Activated naive CD8-positive, alpha-beta T cell treated with anti-CD3 and anti-CD28 coated beads, Interleukin-2, amount 10 ng/mL, durations not matched to agents 7 days and 5 days (primary cell): ENCODE measurements at places on chromosomes 2 and 18.

- no peak for DNase-seq
Measured at GRCh38 chr2:22520369-22521288, 864.4 kb upstream of the KLHL29 start.

- DNase-seq = no peak
Measured at GRCh38 chr2:241020201-241020600, 21.8 kb downstream of the SNED1 start.

DNA sequence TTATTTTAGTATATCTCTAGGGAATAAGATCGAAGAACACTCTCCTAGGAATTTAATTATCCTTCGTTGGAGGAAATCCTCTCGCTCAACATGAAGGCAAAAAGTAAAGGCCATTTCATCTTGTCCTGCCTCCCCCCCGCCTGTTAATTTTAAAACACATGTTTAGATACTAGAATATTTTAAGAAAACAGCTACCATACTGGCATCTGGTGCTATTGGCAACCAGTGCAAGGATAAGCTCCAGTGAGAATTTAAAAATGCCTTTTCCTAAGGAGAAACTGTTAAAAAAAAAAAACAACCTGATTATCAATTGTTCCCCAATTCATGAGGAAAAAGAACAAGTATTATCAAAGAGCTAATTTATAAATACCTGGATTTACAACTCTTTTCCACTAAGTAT lies 864.7 kb downstream of the NRXN1 start:
- no peak for DNase-seq

DNA sequence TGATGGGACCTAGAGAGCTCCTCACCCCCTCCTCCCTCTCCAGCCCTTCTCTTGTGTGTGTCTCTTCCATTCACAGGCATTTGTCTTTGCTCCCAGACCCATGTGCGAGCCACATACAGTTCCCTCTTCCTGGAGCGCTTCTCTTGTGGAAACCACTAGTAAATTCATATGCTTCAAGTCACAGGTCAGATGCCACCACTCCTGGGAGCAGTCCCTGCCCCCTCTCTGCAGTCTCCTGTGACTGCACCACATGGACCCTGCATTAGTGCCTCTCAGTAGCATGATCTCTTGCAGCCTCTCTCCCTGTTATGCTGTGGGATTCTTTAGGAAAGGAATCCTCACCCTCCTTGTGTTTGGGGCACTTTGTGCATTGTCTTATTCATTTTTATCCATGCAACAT lies 96.5 kb upstream of the NFATC1 start:
- no peak for DNase-seq

- DNase-seq = no peak
Measured at GRCh38 chr2:68379184-68379708, 14.2 kb downstream of the PLEK start.

GRCh38 chr2:241788135-241788534 lies 11.5 kb downstream of the GAL3ST2 start:
- DNase-seq = no peak

DNA sequence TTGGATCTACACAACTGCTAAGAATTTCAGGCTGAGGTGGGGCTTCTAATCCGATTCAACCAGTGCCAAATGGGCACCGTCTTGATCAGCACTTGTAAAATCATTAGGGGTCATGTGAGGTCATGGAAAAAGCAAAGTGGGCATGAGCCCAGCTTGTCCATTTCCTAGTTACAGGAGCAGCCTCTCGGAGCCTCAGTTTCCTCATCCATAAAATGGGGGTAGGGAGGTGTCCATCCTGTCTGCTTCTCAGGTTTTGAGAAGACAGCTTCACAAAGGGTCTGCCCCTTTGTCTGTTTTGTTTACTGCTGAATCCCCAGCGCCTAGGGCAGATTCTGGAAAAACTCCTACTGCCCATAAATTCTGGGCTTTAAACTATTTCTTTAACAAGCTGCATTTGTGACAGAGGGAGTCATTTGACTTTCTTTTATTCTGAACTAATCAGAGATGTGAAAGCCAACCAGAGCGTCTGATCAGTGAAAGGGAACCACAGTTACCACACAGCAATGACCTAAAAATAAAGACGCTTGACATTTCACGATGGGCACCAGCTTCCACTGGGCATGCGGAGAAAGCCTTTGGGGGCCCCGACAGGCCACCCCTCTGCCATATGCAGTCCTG lies 38.9 kb downstream of the DNMT3A start:
- DNase-seq = no peak

DNA sequence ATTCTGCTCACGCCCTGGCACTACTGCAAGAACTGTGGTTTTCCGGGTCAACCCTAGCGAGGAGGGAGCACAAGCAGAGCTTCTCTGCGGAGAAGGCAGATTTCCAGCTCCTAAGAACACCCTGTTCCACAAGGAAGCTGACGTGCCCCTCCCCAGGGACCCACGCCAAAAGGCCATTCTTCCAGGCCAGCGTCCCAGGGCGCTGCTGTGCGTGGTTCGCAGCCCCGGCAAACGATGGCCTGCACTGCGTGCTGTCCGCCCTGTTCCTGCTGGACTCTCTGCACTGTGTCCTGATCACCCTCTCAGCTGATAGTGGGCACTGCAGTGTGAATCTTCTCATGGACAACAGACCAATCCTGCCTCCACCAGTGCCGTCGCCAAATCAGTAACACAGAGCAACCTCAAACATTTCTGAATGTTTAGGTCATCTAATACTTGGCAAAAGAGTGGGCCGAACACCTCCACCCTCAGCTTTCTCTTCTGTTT lies 49.1 kb downstream of the ADI1 start:
- DNase-seq = no peak

DNA sequence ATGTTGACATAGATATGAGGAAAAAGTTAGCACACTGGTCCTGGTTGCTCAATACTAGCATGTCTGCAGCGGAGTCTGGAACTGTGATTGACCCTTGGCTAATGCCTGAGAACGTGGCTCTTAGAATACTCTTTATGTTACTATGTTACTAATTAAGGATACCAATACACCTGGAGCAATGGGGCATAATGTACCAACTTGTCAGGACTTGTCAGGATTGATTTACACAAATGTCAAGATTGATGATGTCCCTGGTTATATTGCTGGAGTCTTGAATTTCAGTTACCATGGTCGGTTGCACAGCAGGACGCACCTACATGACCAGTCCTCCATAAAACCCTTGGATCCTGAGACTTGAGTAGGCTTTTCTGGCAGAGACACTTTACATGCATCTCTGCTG lies 810.9 kb downstream of the CPS1 start:
- no peak for DNase-seq

- DNase-seq = no peak
Measured at GRCh38 chr18:26301681-26302080, 75.4 kb downstream of the TAF4B start.

DNA sequence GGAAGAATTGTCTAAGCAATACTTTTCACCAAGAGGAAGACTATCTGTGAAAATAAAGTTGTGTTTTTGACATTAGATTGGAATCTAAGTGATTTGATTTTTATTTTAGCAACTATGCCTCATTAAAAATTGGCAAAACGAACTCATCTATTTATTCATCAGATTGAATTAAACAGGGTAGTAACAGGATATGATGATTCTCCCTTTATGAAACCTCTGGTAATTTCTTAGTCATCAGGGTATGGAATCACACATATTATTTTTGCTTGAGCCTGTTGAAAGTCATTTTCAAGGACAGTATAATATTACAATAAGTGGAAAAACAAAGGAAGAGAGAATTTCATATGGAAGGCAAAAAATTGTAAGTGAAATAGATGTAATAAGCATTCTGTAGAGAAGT lies 22.0 kb downstream of the ZNF804A start:
- DNase-seq = no peak

DNA sequence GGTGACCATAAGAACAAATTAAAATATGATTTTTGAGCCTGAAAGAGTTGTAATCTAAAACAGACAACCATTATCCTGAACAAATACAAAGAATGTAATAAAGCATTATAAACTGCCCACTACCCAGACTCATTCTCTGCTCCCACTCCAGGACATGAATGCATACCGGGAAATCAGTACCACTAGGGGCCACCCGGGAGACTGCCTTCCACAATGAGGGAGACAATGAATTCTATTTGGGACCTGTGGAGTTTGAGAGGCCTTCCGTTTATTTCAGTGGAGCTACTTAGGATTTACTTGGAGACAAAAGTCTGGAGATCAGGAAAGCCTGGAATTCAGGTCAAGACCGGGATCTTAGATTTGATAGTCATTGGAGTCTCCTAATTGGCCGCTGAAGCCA lies 50.0 kb downstream of the NAB1 start:
- no peak for DNase-seq

GRCh38 chr2:138713069-138713496 lies 67.1 kb downstream of the NXPH2 start:
- no peak for DNase-seq

DNA sequence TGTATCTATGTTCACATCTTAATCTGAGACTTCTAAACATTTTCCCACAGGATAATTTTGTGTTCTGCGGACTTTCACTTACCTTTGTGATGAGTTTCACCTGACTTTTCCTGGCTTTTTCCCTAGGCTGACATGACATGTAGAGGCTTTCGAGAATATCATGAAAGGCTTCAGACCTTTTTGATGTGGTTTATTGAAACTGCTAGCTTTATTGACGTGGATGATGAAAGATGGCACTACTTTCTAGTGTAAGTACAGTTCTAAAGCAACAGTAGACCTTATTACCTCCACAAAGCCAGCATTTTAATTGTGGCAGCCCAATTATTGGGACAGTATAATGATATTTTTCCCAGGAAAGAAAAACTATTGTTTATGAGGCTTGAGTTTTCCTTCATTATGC lies 34.1 kb upstream of the METAP1D start:
- no peak for DNase-seq

- no peak for DNase-seq
Measured at GRCh38 chr2:49924044-49924817, 769.9 kb upstream of the FSHR start.

- DNase-seq = no peak
Measured at GRCh38 chr2:65390134-65390533, 42.3 kb downstream of the SPRED2 start.
